ENCODE measurements at places on chromosomes 2 and 18.

DNA sequence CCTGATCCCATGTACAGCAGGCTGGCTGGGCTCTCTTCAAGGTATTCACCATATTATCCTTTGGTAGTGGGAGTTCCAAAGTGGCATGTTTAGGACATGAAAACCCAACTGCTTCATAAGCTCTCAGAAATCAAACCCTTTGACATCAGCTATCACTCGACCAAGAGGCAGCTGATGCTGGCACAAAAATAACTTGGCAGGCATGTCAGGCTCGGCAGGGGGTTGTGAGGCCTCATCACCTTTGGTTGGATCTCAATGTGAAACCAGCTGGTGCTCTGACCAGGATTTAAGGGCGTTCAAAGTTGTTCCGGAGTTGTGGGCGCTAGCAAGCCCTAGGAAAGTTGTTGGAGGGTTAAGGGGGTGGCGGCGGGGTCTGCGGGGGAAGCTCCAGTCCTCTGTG lies 171.9 kb downstream of the FHOD3 start:
- DNase-seq, result no peak

- DNase-seq, result no peak
These were observed 32.9 kb upstream of the PPM1B start for GRCh38 chr2:44135771-44136170.

GRCh38 chr2:30276455-30276911 lies 45.1 kb downstream of the LBH start:
- DNase-seq, result no peak

DNA sequence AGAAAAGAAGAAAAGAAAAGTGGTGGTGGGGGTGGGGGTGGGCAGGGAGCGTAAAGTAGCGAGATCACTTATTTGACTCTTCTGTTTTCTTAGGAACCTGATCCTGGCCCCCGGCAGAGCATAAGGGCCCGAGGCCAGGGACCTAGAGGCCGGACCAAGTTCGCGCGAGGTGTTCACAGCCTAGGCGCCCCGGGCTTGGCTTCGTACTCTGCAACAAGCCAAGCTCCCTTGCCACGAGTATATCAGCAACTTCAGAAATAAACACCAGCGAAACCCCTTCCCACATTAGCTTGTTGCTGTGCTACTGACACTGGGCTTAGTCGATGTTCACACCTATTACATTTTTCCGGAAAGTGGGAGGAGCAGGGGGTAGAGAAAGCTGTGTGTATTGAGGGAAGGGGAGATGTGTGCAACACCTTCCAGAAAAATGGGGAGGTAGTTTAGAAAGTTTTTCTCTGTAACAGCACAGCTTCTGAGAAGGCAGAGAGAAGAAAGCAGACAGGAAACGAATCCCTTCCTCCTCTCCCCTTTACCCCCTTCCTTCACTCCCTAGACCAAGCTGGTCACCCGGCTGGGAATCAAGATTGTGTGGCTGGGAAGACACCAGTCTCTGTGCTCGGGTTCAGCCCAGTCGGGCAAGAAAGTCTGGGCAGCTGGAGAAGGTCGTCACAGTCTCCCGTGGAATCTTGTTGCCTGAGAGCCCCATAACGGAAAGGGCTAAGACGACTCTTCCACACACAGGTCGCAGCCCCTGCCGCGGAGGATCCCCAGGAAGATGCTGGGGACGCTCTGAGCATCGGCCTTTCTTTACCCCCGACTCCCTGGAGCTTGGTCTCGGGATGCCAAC lies 12.0 kb upstream of the SATB2 start:
- no peak for DNase-seq

GRCh38 chr18:55932675-55933074 lies 344.7 kb upstream of the TCF4 start:
- no peak for DNase-seq

Data from ecto neural progenitor cell (in vitro differentiated cells).